ENCODE measurements at places on chromosomes 2 and 18. TPM values are rescaled to one million over a fixed set of nuclear protein-coding genes. Genes with fewer than 3 reads are reported as not detected.

GRCh38 chr2:99421469-99421868, 68.3 kb downstream of the REV1 start:
- no peak overlapping the region for H3K4me3 ChIP-seq
- peaks cover 72% of the 10 kb centered on the region for H3K36me3 ChIP-seq
- H3K27ac ChIP-seq, result no peak overlapping the region
- no peaks in the 10 kb centered on the region for H3K4me1 ChIP-seq

DNA sequence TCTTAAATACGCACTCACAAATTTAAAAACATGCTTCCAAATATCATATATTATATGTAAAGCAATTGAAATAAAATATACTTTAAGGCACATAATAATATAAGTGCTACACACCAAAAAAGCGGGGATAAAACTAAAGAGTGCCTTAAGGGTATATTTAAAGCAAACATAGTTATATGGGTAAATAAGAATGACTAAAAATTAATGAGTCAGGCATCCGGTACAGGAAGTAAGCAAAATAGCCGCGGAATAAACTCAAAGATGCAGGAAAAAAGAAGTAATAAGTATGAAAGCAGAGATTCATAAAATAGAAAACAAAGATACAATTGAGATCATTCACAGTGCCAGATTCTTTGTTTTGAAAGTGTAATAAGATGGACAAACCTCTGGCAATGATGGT, 503.5 kb upstream of the SOX11 start:
- no peak overlapping the region for H3K27ac ChIP-seq
- H3K27me3 ChIP-seq, result no peaks in the 10 kb centered on the region
- H3K4me3 ChIP-seq, result no peak overlapping the region
- H3K4me1 ChIP-seq, result no peaks in the 10 kb centered on the region
- DNase-seq, result no peak
- no peaks in the 10 kb centered on the region for H3K36me3 ChIP-seq

GRCh38 chr2:241770185-241770935, 6.3 kb upstream of the GAL3ST2 start:
- peak; percentile 56 for DNase-seq
- H3K27me3 ChIP-seq, result peaks cover 5% of the 10 kb centered on the region
- no peaks in the 10 kb centered on the region for H3K36me3 ChIP-seq
- H3K4me3 ChIP-seq, result no peak overlapping the region

- peak overlapping the region; percentile 5 for H3K4me3 ChIP-seq
- DNase-seq, result no peak
- peaks cover 30% of the 10 kb centered on the region for H3K4me1 ChIP-seq
- H3K36me3 ChIP-seq, result no peaks in the 10 kb centered on the region
Measured at GRCh38 chr2:104861351-104862057, 7.6 kb downstream of the POU3F3 start.

GRCh38 chr2:59322870-59323269, 1081.7 kb upstream of the FANCL start:
- no peak for DNase-seq
- H3K27me3 ChIP-seq, result no peaks in the 10 kb centered on the region
- no peaks in the 10 kb centered on the region for H3K36me3 ChIP-seq
- no peaks in the 10 kb centered on the region for H3K4me1 ChIP-seq

DNA sequence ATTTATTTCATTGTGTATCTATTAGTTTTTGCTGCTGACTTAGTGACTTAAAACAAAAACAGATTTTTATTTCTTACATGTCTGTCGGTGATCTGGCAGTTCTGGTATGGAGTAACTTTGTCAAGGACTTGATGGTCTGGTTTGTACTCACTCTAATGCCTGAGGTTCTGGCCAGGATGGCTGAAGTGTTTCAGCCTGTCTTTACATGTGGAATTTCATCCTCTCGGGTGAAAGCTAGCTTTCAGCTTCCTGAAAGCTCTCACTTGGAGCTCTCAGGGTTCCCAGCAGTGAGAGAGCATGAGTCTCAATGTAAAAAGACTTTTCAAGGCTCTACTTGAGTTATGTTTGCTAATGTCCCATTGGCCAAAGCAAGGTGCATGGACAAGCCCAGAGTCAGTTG, 216.4 kb downstream of the NR4A2 start:
- DNase-seq, result no peak
- no peaks in the 10 kb centered on the region for H3K27me3 ChIP-seq
- no peaks in the 10 kb centered on the region for H3K4me1 ChIP-seq
- H3K36me3 ChIP-seq, result no peaks in the 10 kb centered on the region

DNA sequence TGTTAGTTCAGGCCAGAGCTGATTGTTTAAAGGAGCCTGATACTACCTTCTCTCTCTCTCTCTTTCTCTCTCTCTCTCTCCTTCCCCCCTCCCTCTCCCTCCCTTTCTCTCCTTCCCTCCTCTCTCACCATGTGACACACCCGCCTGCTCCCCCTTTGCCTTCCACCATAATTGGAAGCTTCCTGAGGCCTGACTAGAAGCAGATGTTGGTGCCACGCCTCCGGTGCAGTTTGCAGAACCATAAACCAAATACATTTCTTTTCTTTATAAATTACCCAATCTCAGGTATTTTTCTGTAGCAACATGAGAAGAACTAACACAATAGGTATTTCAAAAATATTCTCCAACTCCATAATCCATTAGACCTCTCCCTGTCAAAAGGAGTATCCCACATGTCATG, 62.4 kb downstream of the ANKRD62 start:
- no peak overlapping the region for H3K27ac ChIP-seq
- no peak overlapping the region for H3K4me3 ChIP-seq
- H3K27me3 ChIP-seq, result no peaks in the 10 kb centered on the region
- H3K36me3 ChIP-seq, result no peaks in the 10 kb centered on the region

GRCh38 chr2:55112229-55113031, 62.2 kb upstream of the RTN4 start:
- H3K4me1 ChIP-seq, result peaks cover 67% of the 10 kb centered on the region
- peak; percentile 96 for DNase-seq
- peak overlapping the region; percentile 89 for H3K27ac ChIP-seq
- no peaks in the 10 kb centered on the region for H3K27me3 ChIP-seq

DNA sequence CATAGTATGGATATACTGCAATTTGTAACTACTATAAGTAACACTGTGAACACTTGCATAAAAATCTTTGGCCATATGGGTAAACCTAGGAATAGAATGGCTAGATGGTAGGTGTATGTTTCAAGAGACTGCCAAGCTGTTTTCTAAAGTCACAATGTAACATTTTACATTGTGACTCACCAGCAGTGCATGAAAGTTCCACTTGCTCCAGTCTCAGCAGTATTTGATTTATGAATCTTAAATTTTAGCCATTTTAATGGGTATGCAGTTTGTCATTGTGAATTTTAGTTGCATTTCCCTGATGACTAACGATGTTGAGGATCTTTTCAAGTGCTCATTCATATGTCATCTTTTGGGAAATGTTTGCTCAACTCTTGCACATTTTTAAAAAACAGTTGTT, 86.1 kb downstream of the FARSB start:
- H3K36me3 ChIP-seq, result no peaks in the 10 kb centered on the region
- no peak for DNase-seq
- H3K4me1 ChIP-seq, result no peaks in the 10 kb centered on the region
- H3K27ac ChIP-seq, result no peak overlapping the region
- no peak overlapping the region for H3K4me3 ChIP-seq

- H3K27me3 ChIP-seq, result no peaks in the 10 kb centered on the region
- no peaks in the 10 kb centered on the region for H3K4me1 ChIP-seq
- no peak overlapping the region for H3K27ac ChIP-seq
- H3K4me3 ChIP-seq, result no peak overlapping the region
- DNase-seq, result no peak
Measured at GRCh38 chr2:14910654-14911053, 278.1 kb downstream of the LRATD1 start.

DNA sequence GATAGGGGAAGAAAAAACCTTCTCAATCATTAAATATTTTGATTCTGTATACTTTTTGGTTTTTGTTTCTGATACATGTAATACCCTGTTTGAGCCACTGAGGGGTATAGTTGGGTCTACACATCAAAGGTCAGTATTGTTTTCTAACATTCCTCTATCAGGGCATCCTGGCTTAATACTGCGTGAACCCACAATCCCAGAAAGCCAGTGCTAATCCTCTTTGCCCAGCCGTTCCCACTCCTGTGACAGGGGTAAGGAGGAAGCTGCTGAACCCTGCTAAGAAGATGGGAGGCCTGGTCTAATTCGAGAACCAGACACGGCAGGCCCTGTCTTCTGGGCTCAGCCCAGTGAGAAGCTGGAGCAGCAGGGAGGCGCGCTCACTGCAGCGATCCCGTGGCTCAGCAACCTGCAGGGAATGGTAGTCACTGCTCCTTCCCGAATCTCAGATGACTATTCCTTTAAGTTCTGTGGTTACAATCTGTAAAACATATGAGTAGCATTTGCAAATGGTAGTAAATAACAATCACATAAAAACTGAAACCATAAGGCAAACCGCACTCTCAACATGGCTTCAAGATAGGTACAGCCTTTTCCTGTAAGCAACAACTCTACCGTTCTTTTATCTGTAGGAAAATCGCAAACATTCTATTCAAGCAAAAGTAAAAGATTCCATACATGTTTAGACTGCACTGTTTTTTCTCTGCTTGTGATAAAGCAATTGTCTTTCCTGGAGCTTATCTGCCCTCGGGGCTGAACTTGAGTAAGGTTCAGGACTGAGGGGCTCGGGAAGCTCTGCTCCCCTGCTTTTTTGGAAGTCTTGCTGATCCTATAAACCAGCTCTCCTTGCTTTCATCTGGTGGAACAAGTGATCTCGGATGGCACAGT, 87.0 kb downstream of the EPB41L3 start:
- no peaks in the 10 kb centered on the region for H3K4me1 ChIP-seq
- no peaks in the 10 kb centered on the region for H3K36me3 ChIP-seq
- no peaks in the 10 kb centered on the region for H3K27me3 ChIP-seq
- peak; percentile 68 for DNase-seq
- H3K4me3 ChIP-seq, result peak overlapping the region; percentile 31
- H3K27ac ChIP-seq, result no peak overlapping the region

GRCh38 chr2:240421381-240421780, 14.1 kb upstream of the GPC1 start:
- no peaks in the 10 kb centered on the region for H3K4me1 ChIP-seq
- no peak overlapping the region for H3K27ac ChIP-seq
- no peak overlapping the region for H3K4me3 ChIP-seq

- no peaks in the 10 kb centered on the region for H3K27me3 ChIP-seq
- peaks cover 29% of the 10 kb centered on the region for H3K4me1 ChIP-seq
- no peaks in the 10 kb centered on the region for H3K36me3 ChIP-seq
- H3K27ac ChIP-seq, result peak overlapping the region; percentile 75
Measured at GRCh38 chr2:221779614-221780067, 207.5 kb upstream of the EPHA4 start.

DNA sequence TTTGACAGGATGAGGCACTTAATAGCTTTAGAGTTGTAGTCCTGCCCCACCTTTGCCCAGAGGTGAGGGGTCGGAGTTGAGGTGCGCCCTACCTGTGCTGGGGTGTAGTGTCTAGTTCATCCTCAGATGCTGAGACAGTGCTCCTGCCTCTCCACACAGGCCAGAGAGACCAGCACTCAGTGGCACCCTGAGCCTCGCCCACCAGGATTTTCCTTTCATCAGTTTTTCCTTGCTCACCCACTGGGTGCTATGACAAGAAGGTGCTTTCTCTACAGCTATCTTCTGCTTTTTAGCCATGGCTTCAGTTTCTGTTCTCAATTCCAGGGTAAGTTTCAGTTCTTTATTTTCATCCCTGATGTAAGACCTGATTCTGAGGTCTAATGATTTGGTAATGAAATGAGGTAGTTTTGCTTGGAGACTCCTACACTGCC, 16.8 kb upstream of the TMEM131 start:
- no peaks in the 10 kb centered on the region for H3K36me3 ChIP-seq
- H3K27me3 ChIP-seq, result no peaks in the 10 kb centered on the region
- H3K27ac ChIP-seq, result no peak overlapping the region

- H3K4me3 ChIP-seq, result no peak overlapping the region
- no peak overlapping the region for H3K27ac ChIP-seq
- no peaks in the 10 kb centered on the region for H3K27me3 ChIP-seq
- DNase-seq, result no peak
- H3K4me1 ChIP-seq, result no peaks in the 10 kb centered on the region
Measured at GRCh38 chr18:63697097-63697660, 5.6 kb upstream of the SERPINB11 start.

DNA sequence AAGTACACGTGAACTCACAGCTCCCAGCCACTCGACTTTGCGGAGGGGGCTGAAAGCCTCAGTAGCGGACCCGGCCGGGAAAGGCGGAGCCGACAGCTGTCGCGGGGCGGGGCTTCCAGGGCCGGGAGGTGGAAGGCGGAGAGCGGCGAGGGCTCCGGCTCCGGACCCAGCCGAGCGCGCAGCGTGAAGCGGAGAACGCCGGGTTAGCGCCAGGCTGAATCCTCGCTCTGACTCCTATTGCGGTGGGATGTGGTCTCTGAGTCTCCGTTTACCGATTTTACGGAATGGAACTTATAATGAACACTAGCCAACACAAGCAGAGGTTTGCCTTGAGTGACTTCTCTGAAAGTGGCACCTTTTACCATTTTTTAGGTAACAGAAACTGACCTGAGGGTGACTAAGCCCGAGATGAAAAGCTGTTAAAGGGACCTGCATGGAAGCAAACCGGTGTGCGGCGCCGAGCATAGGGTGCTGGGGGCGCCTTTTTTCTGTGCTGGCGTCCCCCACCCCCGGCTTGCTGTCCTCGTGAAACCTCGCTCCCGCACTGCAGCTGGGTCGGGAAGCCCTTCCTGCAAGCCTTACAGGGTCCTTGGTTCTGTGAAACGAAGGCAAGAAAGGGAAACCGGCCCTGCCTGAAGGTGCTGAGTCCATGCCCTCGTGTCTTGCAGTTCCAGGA, 72.9 kb downstream of the EN1 start:
- peaks cover 30% of the 10 kb centered on the region for H3K27me3 ChIP-seq
- peak overlapping the region; percentile 5 for H3K4me3 ChIP-seq

CROCC2 gene
- polyA plus RNA-seq, result 0.09 TPM

SERPINB3 gene
- polyA plus RNA-seq, result not detected

CNTNAP5 gene
- 0.74 TPM for polyA plus RNA-seq

EFEMP1 gene
- polyA plus RNA-seq, result 25.2 TPM

LYPD6 gene
- polyA plus RNA-seq, result 1.0 TPM

ANKAR gene
- polyA plus RNA-seq, result 2.5 TPM

MERTK gene
- polyA plus RNA-seq, result 5.1 TPM

CLK1 gene
- 87.1 TPM for polyA plus RNA-seq

SKA1 gene
- not detected for polyA plus RNA-seq

Data from sigmoid colon (tissue), 7 donors.